Aorta (tissue), 5 donors: ENCODE measurements at places on chromosomes 2 and 18. TPM values are rescaled to one million over a fixed set of nuclear protein-coding genes. Genes with fewer than 3 reads are reported as not detected.

GRCh38 chr2:164739966-164740365 is 101.7 kb downstream of the COBLL1 start:
- H3K36me3 ChIP-seq: no peaks in the 10 kb centered on the region
- H3K27me3 ChIP-seq: no peaks in the 10 kb centered on the region
- H3K4me1 ChIP-seq: no peaks in the 10 kb centered on the region
- no peak overlapping the region for H3K4me3 ChIP-seq

TNFRSF11A gene
- total RNA-seq: 9.1 TPM

DNA sequence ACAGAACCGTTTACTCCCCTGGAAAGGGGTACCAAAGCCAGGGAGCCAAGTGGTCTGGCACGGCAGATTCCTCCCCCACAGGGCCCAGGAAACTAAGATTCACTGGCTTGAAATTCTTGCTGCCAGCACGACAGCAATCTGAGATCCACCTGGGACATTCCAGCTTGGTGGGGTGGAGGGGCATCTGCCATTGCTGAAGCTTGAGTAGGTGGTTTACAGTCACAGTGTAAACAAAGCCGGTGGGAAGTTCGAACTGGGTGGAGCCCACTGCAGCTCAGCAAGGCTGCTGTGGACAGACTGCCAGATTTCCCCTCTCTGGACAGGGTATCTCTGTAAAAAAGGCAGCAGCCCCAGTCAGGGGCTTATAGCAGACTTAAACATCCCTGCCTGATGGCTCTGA is 901.7 kb upstream of the LRRTM1 start:
- no peak overlapping the region for H3K27ac ChIP-seq
- H3K36me3 ChIP-seq: no peaks in the 10 kb centered on the region
- no peak for DNase-seq
- no peaks in the 10 kb centered on the region for H3K27me3 ChIP-seq

DNA sequence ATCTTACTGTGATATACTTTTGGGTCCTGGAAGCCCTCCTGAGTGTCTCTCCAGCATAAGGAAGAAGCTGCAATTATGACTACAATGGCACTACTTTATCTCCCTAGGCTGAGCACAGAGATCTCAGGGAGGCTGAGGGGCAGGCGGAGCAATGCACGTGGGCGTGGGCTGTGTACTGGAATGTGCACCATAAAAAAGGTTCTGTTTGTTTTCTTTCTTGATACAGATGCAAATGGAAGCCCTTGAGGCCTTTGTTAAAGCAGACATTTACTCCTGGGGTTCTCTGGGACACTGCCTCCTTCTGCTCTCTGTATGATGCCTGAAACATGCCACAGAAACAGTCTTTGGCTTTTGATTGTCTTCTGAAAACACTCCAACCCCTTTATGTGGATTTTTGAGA is 79.1 kb upstream of the DLX2 start:
- H3K27me3 ChIP-seq: no peaks in the 10 kb centered on the region
- no peaks in the 10 kb centered on the region for H3K4me1 ChIP-seq
- H3K36me3 ChIP-seq: no peaks in the 10 kb centered on the region
- no peak for DNase-seq
